Stimulated activated naive CD8-positive, alpha-beta T cell treated with anti-CD3 and anti-CD28 coated beads, Interleukin-15, amount 100 ng/mL, for 72 hours (primary cell): ENCODE measurements at places on chromosomes 2 and 18.

- DNase-seq = no peak
Observed at GRCh38 chr2:28578774-28579173, 82.9 kb downstream of the PLB1 start.

- DNase-seq = no peak
Observed at GRCh38 chr18:46574743-46575115, 82.3 kb downstream of the LOXHD1 start.

DNA sequence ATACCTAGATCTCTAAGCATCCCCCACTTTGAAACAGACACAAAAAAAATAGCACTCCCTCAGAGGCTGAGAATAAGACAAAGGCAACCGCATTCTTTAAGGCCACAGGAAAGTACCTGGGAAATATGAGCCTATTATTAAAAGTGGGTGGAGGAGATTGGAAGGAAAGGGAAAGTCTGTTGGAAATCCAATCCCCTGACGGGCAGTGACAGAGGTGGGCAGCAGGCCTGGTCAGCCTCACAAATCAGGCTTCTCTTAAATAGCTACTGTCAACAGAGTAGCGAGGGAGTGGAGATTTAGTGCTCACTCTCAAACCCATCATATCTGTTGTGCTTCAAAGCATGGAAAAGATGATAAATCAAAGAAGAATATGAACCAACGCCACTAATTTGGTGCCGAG, 324.4 kb downstream of the ALK start:
- DNase-seq = no peak

DNA sequence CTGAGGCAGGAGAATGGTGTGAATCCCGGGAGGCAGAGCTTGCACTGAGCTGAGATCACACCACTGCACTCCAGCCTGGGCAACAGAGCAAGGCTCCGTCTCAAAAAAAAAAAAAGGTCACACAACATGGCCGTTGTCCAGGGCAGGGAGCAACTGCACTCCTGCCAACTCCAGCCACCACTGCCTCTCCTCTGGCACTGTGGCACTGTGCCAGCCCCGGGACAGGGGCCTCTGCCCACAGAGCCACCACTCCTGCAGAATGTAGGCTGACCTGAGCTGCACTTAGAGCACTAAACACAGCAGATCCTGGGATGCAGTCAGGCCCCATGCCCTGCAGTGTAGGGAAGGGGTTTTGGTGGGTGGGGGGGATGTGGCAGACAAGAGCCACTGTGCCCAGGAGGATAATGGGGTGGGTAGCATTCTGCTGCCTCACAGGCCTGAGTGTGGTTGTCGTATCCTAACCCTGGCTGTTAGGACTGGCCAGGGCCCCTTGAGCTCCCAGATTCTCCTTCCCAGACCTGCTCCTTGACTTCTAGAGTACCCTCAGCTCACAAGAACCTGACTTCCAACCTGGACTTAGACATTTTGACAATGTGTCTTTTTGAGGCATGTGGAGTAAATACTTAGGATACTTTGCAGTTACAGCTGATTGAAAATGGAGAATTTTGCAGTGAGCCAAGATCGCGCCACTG, 69.4 kb upstream of the SH3RF3 start:
- no peak for DNase-seq
